ENCODE measurements at places on chromosomes 4 and X.

- DNase-seq, result no peak
Observed at GRCh38 chrX:50813843-50814661, at the start of gene SHROOM4. TSS of gene SHROOM4 (minus strand) at chrX:50814194. CDS start at chrX:50814018, 176 bp downstream.

- DNase-seq, result no peak
Observed at GRCh38 chrX:125894947-125895346, 271.1 kb downstream of the DCAF12L2 start.

DNA sequence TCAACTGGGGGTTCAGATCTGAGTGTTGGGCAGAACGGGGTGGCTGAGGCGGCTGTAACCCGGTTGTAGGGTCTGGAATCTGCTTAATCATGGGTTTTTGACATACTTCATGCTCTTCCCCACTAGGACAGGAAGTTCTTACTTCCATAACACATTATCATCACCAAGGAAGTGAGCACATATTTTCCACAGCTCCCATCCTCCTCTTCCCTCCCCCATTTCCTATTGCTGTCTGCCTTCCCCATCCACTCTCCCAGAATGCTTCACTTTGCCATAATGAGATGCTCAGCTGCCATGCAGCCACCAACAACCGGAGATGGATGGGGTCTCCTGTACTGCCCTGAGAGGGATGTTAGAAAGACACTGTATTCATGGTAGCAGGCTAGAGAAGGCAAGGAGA lies 6.4 kb upstream of the DCUN1D4 start:
- no peak for DNase-seq

GRCh38 chr4:60081839-60082238 lies 1118.3 kb upstream of the ADGRL3 start:
- no peak for DNase-seq

- no peak for DNase-seq
Observed at GRCh38 chr4:187666034-187666433, 329.5 kb upstream of the ZFP42 start.

GRCh38 chr4:148800940-148801339 lies 358.7 kb upstream of the NR3C2 start:
- DNase-seq, result no peak

DNA sequence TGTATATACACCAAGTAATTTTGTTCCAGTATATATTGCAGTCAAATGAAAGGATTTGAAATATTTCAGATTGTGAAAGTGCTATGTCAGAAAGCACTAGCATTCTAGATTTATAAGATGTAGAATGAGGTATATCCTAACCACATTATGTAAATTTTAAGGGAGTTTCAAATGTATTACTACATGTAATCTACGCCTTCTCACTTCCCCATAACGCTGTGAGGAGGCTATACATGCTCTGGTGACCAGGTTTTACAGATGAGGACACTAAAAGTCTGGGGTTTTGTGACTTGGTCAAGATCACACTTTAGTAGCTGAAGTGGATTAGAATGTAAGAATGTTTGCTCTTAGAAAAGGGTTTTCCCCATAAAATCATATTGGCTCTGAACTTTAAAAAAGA lies 8.1 kb downstream of the ENPEP start:
- DNase-seq, result no peak

DNA sequence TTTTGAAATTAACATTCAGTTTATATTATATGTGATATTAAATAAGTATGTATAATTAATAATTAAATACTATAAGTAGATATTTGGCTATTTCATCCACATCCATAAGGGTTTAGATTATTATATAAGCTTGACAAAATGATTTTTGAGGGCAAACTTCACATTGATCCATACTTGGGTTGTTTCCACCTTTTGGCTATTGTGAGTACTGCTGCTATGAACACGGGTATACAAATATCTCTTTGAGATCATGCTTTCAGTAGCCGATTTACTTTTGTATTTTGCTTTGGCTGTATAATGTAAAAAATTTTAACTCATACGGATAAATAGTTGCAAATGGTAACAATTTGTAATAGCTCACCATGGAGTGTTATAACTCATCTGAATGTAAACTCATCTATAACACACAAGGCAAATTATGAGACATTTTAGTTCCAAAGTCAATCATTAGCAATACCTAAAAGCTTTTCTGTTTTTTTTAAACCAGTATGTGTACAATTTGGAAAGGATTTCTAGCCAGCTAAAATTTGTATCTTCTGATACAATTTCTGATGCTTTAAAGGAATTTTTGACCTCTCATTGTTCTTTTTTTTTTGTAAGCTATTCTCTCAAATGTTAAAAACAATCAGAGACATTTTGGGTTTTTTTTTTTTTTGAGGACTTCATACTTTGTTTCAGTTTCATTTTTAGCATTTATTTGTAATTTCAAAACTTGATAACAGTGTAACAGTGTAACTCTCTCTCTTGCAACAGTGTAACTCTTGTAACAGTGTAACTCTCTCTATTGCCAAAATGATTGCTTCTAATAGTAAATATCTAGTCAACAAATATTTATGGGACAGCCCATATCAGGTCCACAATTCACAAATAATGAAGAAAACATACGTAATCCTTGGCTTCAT lies 51.8 kb upstream of the ARX start:
- no peak for DNase-seq

- no peak for DNase-seq
Observed at GRCh38 chr4:185656467-185656931, 121.2 kb upstream of the PDLIM3 start.

DNA sequence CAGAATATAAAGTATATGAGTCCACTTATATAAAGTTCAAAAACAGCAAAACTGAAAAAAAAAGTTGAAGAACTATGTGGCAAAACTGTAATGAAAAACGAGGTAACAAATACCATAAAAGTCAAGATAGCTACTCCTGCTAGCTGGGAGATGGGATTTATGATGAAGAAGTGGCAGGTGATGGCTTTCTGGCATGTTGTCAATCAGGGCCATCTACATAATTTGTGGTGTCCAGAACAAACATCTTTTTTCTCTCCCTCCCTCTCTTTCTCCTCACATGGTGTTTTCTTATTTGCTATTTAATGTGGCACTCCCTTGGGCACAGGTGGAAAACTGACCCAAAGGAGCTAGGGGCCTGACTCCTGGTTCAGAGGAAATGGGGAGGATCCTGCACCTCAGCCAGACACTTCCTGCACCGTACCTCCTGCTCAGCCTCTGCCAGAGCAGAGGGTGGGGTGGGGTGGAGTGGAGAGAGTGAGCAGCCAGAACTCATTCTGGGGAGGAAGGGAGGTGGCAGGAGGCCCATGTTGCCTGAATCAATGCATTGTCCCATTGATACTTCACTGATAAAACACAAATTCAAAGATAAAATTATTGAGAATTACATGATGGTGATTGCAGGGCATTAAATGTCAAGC lies 5.3 kb upstream of the SAP30 start:
- no peak for DNase-seq

DNA sequence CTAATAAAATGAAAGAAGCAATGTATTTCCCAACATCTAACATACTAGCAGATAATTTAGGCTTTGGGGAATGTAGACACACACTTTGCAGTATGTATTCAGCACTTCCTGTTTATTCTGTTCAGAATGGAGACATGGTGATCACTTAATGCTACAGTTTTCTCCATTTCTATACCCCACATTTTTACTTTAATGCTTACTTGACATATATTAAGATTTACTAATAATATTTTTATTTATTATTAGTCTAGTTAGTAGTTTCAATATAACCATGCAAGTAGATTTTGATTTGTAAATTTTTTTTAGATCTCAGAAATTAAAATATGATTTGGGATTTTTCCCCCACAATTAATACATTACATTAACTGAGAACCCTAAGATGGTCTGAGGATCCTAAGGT lies 98.4 kb downstream of the PRSS12 start:
- DNase-seq, result no peak

GRCh38 chr4:13980317-13981310 lies 353.1 kb upstream of the BOD1L1 start:
- DNase-seq, result no peak

- DNase-seq, result no peak
Observed at GRCh38 chr4:78880874-78881492, 58.3 kb downstream of the PAQR3 start.

GRCh38 chr4:19130866-19131265 lies 1109.3 kb upstream of the LCORL start:
- no peak for DNase-seq

- no peak for DNase-seq
Observed at GRCh38 chr4:145936997-145937901, 1.4 kb downstream of the ZNF827 start.

DNA sequence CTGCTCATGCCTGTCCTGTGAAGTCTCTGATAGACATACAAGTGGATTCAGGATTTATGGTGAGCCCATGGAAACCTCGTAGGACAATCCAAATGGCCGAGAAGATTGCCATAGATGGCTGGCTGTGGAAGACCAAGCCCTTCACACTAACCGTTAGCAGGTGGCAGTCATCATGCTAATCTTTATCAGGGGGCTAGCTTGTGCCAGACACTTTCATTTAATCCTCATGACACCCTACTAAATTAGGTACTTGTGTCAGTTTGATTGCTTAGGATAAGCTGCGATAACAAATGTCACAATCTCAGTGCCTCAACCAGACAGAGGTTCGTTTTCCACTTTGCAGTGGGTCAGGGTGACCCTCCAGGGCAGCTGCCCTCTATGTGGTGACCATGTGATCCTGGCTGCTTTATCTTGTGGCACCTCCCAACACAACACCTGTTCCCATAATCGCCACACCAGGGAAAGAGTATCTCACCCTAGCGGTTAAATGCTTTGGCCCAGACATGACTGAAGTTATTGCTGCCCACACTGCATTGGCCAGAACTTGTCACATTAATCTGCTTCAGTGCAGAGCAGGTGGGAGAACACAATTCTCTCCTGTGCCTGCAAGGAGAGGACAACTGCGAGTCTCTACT lies 60.8 kb downstream of the REPS2 start:
- DNase-seq, result no peak

DNA sequence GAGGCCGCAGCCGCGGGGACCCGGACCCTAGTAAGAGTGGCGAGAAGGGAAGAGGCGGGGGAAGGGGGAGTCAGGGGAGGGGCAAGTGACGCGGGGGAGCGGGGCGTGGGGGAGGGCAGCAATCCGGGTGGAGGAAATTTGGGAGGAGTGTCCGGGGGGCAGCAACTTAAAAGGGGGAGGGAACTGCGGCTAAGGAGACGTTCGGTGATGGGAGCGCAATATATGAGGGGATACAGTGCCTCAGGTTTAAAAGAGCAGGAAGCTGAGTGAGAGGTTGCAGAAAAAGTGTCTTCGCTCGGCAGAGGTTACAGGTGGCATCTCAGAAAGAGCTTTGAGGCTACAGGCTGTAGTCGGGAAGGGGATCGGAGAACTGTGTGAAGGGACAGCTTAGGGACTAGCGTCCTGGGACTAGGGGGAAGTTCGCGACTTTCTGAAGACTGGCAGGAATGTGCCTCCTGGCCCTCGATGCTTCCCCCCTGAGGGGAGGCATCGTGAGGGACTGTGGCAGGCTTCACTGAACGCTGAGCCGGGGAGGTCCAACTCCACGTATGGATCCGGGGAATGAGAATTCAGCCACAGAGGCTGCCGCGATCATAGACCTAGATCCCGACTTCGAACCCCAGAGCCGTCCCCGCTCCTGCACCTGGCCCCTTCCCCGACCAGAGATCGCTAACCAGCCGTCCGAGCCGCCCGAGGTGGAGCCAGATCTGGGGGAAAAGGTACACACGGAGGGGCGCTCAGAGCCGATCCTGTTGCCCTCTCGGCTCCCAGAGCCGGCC lies 519 bp downstream of the FOXO4 start:
- DNase-seq, result no peak

DNA sequence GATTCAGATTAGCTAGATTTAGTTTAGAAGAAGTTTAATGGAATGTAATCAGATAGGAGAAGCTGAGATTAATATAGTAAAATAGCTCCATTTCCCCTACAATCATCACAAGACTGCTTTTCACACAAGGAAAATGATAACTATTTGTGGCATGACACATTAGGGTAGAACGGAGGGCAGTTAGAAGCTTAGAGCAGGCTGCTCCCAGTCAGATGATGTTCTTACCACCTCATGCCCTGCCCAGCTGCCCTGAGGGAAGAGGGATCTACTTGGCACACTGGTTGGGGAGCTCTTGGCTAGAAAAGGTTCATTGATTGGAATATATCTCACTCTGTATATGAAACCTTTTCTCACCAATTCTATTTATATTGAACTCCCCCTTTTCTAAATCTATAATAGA lies 180.7 kb upstream of the IL15 start:
- DNase-seq, result no peak

DNA sequence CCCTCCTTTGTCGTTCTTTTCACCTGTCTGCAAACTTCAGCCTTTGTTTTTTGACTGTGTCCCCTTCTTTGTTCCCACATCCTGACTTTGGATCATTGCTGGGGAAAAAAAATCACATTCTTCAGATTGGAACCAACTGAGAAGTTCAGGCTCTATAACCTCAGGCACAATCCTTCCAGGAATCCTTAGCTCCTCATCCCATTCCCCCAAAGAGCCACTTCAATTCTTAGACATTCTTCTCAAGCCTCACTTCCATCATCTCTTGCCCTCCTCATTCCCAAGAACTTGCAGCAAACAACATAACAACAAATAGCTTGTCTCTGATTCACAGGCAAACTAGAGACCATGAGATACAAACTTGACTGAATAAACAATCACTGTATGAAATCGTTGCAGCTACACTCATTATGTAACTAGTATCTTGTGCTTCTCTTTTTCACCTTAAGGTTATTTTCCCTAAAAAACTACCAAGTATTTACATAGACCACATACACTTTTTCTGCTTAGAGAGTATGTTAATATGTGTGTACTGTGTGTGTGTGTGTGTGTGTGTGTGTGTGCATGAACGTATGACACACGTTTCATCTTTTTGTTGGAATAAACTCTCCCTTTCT lies 26.4 kb upstream of the PGM2 start:
- no peak for DNase-seq

- DNase-seq, result no peak
Observed at GRCh38 chrX:138788771-138789170, 77.3 kb upstream of the FGF13 start.

DNA sequence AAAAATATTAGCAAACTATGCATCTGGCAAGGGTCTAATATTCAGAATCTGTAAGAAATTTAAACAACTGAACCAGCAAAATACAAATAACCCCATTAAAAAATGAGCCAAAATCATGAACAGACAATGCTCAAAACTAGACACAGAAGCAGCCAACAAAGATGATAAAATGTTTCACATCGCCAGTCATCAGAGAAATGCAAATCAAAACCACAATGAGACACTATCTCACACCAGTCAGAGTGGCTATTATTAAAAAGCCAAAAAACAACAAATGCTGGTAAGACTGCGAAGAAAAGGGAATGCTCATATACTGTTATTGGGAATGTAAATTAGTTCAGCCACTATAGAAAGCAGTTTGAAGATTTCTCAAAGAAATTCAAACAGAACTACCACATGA lies 201.3 kb upstream of the CPEB2 start:
- no peak for DNase-seq

DNA sequence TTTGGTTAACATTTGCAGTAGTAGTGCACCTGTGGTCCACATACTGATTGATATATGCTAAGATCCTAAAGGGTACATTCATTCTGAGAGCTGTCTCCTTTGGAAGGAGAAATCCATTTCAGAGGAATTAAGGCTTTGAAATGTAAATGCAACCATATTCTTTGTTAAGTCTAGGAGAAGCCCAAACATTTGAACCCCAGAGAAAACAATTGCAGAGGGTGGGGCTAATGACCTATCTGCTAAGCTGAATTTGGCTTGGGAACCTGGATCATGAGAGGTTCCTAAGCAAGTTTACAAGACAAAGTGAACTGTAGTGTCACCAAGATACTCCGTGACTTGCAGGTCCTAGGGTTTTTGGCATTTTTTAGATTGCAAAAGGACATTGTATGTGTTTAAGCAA lies 41.2 kb downstream of the LAS1L start:
- DNase-seq, result no peak

GRCh38 chr4:151797853-151798252 lies 37.0 kb upstream of the GATB start:
- DNase-seq, result no peak

GRCh38 chr4:123699880-123700771 lies 303.5 kb downstream of the SPRY1 start:
- no peak for DNase-seq
